ENCODE measurements at places on chromosomes 2 and 18. TPM values are rescaled to one million over a fixed set of nuclear protein-coding genes. Genes with fewer than 3 reads are reported as not detected.

The DAW1 gene
- 0.20 TPM for total RNA-seq

DNA sequence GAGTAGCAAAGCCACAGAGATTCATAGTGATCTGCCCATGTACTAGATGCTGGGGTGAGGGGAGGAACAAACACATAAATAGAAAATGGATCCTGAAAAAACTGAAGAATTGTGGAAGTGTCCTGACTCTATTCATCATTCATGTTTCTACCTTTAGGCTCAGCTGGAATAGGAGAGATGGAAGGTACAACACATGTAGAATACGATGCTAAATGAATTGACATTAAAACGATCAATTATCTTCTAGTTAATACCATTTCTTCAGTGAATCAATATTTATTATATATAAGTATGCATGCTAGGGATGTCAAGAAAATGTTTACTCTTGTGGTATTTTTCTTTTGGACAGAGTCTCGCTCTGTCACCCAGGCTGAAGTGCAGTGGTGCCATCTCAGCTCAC is 159.1 kb downstream of the IRS1 start:
- DNase-seq: no peak

The SCN7A gene
- not detected for total RNA-seq

GRCh38 chr2:127672341-127673224 is 2.7 kb downstream of the LIMS2 start:
- DNase-seq: no peak

DNA sequence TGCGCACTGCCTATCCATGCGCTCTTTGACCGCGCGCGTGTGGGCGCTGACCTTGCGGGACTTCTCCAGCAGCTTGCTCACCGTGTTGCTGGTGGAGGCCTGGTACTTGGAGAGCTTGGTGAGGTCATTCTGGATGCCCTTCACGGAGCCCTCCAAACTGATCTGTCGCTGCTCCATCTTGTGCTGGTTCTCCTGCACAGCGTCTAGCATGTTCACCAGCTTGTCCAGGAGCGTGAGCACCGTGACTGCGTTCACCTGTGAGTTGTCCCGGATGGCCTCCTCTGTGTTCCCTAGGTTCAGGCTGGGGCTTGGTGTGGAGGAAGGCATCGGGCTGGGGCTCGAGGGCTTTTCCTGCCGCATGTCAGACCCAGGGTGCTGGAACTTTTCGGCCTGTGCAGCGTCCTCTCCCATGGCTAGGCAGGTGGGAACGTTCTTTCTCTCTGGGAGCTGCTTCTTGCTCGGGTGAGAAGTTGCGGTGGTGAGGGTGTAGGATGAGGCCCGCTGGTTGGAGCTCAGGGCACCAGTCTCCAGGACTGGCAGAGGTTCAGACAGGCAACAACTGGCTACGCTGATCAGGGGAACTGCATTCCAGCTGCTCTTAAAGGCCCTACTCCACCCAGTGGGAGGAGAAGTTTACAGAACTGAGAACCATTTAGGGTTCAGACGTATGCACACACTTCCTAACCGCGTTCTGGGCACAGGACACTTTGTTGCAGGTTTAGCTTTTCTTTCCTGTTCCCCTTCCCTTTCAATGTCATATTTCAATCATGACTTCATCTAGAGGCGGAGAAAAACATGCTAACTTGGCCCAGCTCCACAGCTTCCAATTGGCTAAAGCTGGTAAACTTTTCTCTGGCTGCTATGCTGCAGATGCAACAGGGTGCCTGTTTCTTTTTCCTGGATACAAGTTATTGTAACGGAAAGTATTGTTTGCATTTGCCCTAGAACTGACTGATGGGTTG is at the start of gene CAVIN2:
TSS of gene CAVIN2 (minus strand) at position 574 of the 962 bp plus-strand sequence. CDS start at position 411, 163 bp downstream.
- peak; percentile 99 for DNase-seq

The POTEI gene
- total RNA-seq: 0.79 TPM

DNA sequence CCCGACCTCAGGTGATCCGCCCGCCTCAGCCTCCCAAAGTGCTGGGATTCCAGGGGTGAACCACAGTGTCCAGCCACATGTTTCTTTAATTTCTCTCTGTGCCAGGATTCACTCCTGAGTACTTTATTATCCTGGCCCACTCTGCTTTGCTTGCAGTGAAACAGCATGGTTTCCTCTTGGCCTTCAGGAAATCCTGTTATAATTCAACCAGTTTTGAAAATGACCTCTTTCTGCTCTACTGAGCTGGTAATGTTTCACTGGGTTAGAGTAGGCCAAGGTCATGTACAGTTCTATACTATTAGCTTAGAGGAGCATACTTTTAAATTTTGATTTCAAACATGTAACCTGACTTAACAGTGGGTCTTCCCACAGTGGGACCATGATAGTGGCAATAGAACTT is 90.6 kb upstream of the PELI1 start:
- peak; percentile 89 for DNase-seq

DNA sequence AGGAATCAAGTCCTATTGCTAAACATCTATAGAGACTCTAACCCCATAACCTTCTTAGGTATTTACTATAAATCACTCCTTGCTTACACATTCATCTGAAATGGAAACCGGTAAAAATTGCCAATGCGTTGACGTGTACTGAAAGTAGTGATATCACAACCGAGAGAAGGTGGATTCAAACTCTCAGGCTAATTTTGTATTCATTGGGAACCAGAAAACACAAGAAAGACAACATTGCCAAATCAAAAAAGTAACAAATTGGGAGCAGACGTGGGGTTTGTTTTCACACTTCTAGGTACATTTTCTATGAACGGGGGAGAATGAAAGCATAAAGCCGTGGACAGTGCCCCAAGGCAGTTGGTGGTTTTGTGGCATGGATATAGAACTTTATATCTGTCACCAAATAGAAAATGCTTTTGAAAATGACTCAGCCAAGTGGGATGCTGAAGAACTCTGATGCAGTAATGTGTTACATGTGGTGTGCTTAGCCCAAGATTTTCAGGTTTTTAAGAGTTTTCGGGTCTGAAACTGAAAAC is 155.1 kb upstream of the RASGRP3 start:
- no peak for DNase-seq

GRCh38 chr18:9688036-9688741 is 19.9 kb upstream of the RAB31 start:
- DNase-seq: no peak

GRCh38 chr2:133475610-133476009 is 92.7 kb downstream of the NCKAP5 start:
- DNase-seq: no peak

GRCh38 chr18:72727038-72727655 is 140.6 kb downstream of the NETO1 start:
- DNase-seq: no peak

The LRRTM4 gene
- total RNA-seq: not detected

DNA sequence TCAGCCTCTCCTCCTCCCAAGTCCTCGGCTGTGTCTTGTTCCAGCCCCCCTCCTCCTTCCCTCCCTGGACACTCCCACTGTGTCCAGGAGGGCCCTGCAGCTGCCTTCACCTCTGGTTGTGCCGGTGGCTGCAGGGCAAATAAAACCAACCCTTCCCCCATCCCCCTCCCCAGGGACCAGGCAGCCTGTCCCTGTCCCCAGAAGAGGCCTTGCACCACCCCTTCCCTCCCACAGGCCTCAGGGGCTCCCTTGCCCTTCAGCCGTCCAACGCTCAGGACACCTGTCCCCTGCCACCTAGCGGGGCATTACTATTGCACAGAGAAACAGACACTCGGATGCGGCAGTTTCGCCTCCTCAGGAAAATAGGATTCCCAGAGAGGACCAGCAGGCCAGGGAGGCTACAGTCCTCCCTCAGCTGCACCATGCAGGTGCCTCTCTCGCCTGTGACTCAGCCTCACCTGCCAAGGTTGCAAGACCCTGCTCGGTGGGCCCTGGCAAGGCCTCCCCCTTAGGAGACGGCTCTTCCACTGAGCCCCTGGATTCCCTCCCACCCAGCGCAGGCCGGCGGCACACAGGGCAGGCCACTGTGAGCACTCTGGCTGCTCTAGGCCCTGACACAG is 5.5 kb upstream of the GPC1 start:
- DNase-seq: no peak

- DNase-seq: no peak
Observed at GRCh38 chr2:148999451-148999921, 39.0 kb upstream of the LYPD6B start.

- DNase-seq: no peak
Observed at GRCh38 chr2:237983922-237984321, 17.1 kb downstream of the UBE2F start.

GRCh38 chr2:20411361-20411894 is 35.4 kb upstream of the RHOB start:
- DNase-seq: peak; percentile 78

- no peak for DNase-seq
Observed at GRCh38 chr2:158486970-158487325, 30.2 kb downstream of the PKP4 start.

GRCh38 chr2:168469281-168469988 is 13.4 kb downstream of the CERS6 start:
- DNase-seq: no peak

GRCh38 chr2:146295080-146295670 is 1549.7 kb upstream of the ACVR2A start:
- no peak for DNase-seq

DNA sequence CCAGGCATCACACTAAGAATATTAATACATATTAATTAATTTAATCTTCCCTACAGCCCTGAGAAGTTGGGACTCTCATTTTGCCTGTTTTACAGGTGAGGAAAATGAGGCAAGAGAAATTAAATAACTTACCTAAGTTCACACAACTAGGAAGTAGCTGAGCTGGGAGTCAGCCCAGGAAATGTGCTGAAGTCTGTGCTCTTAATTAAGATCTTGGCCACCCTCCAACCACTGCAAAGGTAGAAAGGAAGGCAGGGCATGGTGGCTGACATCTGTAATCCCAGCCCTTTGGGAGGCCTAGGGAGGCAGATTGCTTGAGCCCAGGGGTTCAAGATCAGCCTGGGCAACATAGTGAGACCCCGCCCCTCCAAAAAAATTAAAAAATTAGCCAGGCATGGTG is 12.9 kb upstream of the MGAT4A start:
- DNase-seq: no peak

DNA sequence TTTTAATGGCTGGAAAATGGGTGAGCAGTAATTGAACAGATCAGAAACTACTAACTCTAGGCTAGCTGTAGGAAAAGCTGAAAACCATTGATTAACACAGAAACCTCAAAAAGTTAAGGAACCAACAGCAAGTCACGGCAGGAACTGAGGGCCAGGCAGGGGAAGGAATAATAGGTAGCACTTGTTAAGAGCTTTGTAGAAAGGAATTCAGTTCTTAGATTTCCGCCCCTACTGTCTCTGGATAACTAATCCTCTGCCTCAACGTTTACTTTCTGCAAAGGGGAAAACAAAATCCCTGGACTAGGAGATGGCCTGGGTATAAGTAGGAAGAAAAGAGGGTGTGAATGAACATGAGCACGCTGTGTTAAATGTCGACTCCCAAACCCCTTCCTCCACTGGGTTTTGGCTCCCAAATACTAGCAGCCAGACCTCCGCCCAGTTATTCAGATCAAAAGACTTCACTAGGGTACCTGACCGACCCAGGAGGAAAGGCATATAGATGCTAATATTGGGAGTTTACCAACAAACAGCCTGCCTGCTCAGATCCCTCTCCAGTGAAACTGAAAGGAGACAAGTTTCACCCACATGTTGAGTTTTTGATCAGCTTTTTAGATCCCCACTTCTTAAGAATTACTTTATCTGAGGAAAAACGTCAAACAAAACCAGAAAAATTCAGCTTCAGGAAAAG is 12.4 kb downstream of the SMAD2 start:
- no peak for DNase-seq

DNA sequence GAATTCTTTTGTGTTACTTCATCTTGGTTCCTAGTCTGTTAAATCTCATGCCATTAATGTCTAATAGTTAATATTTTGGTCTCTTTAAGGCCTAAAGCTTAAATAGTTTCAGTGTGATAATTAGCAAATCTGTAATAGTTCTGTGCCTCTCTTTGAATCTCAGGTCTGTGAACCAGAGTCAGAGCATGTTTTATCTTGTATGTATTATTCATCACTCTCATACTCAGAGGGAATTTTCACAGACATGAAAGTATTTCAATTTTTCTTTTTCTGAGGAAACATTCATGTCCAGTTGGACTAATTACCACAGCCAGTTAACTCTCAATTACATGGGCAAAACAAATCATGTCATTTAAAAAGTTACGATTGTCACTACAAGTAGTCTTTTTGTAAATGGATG is 931.9 kb upstream of the SLC39A10 start:
- DNase-seq: no peak

DNA sequence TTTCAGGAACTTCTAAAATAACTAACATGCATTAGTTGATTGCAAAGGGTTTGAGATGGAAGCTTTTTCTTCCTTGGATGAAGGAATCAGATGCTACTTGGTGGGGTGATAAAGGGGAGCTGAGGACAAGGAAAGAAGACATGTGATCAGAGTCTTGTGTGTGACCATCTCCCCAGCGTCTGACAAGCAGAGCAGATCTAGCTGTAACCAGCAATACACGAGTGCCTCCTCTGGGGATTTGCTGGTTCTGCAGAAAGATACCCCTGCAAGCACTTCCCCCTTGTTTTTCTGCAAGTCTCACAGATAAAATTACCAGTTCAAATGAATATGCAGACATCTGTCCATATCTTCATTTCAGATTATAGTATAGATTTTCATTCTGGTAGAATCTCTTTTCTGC is 2.7 kb downstream of the CDH7 start:
- no peak for DNase-seq

DNA sequence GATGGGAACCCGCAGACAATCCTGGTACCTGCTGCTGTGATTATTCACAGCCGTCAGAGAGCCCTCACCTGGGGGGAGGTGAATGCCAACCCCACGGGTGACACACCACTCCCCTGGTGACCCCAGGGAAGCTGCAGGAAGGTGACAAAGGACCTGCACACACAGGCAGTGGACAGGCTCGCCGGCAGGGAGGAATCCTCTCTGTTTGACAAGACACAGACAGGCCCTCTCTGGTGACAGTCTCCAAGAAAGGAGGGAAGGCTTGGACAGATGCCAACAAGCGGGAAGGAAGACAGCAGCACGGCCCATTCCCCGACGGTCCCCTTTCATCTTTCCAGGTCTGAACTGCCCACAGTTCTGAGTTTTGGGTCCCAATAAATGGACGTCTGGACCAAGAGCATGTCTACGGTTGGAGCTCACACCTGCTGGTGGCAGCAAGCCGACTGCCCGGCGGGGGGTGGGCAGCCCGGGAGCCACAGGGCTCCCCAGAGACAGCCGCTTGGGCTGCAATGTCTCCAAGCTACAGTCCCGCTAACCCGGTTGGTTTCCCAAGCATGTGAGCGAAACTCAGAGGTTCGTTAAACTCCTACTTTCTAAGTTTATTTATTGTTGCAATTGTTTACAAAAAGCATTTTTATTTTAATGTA is 31.8 kb downstream of the HDAC4 start:
- no peak for DNase-seq
